ENCODE measurements at places on chromosomes 3 and 15. TPM values are rescaled to one million over a fixed set of nuclear protein-coding genes. Genes with fewer than 3 reads are reported as not detected.
A peak's percentile ranks its signal among the peaks of the same experiment; 100 is the strongest.

DNA sequence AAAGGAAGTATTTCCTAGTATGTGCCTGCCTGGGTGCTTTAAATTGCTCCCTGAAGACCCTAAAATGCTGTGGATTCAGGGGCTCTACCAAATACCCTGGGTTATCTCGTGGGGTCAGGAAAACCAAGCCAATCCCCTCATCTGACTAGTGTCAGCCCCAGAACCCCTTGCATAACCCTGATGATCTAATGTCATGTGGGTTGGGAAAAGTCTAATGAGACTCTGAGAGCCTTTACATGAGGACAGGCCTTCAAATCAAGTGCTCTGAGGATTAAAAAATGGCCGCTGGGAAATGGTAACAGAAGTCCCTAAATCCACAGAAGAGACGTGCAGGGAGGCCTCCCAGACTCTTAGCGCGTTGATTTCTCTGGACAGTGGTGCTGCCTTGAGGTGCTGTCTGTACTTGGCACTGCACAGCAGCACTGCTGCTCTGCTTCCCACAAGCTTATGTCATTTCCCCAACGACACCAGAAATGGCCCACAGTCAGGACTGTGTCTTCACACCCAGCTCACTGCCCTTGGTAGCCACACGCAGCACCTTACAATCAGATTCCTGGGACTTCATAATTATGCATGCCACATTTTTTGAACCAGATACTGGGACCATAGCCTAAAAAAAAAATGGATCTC, 16.6 kb downstream of the EIF4E3 start:
- no peak for DNase-seq

DNA sequence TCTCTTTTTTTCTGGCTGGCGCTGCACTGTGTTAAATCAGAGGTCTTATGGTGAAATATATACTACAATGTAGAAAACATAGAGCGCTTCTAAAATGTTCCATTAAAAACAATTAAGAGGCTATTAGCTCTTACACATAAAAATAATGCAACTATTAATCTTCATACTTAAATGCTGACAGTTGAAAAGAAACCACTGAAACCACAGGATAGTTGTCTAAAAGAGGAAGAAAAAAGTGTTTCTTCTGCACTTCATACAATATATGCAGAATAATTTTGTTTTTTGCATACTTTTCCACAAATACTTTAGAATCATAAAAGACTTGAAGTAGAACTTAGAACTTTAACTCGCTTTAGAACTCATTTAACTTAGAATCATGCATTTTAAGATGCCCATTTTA, 170.5 kb downstream of the PYDC2 start:
- no peak for DNase-seq

DNA sequence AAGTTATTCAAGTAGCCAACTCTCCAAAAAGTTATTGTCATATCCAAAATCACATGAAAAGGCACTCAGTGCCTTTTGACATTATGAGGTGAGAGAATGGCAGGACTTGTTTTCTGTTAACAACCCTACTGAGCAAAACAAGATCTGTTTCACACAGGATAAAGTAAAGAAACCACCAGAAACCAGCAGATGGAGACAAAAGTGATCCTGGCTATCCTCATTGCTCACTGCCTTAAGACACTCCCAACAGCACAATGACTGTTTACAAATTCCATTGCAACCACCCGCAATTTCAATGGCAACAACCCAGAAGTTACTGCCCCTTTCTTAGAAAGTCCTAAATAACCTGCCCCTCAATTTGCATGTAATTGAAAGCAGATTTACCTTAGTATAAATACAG, 352.6 kb upstream of the NDN start:
- DNase-seq = no peak

- DNase-seq = peak; percentile 58
Observed at GRCh38 chr15:68429691-68430470, 2.1 kb downstream of the ITGA11 start.

DNA sequence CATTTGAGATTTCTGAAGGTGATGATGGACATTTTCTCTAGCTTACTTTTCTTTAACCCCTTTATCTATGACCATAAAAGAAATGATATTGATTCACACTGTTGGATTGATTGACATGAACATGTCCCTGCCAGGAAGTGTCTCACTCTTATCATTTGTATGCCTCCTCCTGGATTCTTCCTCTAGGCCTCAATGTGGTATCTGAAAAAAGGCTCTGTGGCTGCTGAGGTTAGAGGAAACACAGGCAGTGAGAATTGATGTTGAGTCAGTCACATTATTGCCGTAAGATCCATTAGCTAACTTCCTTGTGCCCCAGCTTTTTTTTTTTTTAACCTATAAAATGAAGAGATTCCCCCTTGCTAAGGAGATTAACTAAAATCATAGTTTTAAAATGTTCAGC, 8.0 kb upstream of the THRB start:
- DNase-seq = peak; percentile 56

DNA sequence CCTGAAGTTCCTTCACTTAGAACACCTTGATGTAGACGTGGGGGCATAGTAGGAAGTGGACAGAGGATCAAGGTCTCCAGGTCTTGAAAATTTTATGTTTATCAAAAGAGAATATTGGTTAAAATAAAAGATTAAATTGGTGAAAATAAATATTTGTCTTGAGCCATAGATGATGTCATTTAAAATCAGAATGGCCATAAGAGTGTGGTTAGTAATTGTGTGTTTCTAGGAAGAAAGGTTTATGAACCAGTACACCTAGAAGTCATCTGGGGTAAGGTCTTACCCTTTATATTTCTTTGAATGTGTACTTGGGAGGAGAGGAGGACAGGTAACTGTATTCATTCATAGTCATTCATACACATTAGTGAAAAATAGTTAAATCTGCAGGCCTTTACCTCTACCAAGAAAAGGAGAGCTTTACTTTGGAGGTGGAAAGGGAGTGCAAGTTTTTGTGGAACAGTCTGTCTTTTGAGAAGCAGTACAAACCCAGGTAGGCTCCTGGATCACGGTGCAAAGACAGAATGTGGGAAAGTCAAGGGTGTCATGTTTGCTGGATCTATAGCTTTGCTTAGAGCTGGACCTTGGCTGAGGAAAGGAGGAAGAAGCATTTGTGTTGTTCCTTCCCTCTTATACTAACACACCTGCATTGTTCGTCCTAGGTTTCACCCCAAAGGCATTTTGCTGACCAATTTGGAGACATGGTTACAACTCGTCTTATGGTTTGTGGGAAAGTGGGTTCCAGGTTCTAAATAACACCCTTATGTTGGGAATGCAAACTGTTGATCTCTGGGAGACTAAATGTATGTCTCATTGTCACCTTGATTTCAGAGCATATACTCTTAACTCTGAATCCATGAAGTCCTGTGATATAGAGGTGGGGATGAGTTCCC, 6.2 kb downstream of the SCAANT1 start:
- DNase-seq = no peak

DNA sequence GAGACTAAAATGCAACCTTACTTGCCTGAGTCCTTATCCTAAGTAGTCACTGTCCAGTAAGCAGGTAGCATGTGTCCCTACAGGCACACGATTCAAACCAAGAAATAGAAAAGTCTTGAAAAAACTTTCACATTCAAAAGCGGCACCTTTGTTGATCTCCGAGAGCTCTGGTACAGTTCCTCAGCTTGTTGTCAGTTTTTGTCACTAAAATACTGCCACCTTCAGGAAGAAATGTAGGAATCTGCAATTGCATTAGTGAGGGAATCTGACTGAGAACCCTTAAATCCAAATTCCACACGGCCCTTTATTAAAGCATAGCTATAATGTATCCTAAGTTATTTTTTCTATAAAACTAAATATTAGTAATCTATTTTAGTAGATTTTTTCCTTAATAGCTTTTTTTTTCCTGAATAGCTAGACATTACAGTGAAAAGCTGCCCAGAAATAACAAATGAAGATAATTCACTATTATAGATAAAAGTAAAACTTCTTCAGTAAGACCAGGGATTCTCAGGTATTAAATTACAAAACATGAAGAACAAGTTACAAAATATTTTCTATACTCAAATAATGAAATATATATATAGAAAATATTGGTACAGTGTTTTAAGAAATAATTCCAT, 44.0 kb downstream of the CCDC54 start:
- peak; percentile 75 for DNase-seq

DNA sequence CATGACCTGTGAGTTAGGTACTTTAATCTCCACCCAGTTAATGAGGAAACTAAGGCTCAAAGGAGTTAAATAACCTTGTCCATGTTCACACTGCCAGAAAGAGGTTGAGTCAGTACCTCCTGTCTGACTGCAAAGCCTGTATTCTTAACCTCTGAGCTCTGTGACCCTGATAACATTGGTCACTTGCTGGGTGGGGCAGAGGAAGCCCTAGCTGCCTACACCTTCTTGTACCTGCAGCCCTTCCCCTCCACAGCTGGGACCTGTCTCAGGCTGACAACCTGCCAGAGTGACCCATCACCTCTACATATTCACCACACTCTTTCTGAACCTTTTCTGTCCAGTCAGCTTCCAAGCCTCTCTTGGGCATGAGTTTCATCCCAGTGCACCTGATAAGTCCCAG, 106.1 kb upstream of the HES1 start:
- no peak for DNase-seq

GRCh38 chr15:98547741-98548138, 100.6 kb upstream of the IGF1R start:
- DNase-seq = peak; percentile 30

DNA sequence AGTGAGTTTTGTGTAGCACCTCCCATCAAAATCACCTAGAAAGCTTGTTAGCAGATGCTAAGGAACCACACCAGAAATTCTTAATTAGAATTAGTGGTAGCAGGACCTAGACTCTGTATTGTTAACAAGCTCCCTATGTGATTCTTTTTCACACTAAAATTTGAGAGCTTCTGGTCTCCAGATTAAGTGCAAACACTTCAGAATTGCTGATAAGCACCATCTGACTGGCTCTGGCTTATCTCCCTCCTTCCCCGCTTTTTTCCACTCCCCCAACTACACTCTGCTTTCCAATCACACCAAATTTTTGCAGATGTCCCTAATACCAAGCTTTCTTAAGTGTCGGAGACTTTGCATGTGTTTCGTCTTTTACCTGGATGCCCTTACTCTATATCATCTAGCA, 410.1 kb upstream of the DPH6 start:
- DNase-seq = no peak

The CD96 gene
- polyA plus RNA-seq = not detected

The GRK7 gene
- polyA plus RNA-seq = 0.08 TPM

The ZNF385D gene
- 13.8 TPM for polyA plus RNA-seq

The INSYN1 gene
- 0.11 TPM for polyA plus RNA-seq

The BBX gene
- 60.8 TPM for polyA plus RNA-seq
